ENCODE measurements at places on chromosomes 13 and 19. TPM values are rescaled to one million over a fixed set of nuclear protein-coding genes. Genes with fewer than 3 reads are reported as not detected.

GRCh38 chr19:15268928-15269253 is 36.6 kb upstream of the EPHX3 start:
- DNase-seq = no peak

- DNase-seq = no peak
Measured at GRCh38 chr19:37948362-37948761, 41.4 kb downstream of the SIPA1L3 start.

GRCh38 chr13:29465741-29466293 is 129.7 kb downstream of the SLC7A1 start:
- no peak for DNase-seq

GRCh38 chr19:39342647-39343305 is 555 bp downstream of the SAMD4B start:
- DNase-seq = no peak

- no peak for DNase-seq
Measured at GRCh38 chr13:67063036-67063435, 167.1 kb downstream of the PCDH9 start.

GRCh38 chr13:110685305-110686020 is 20.5 kb downstream of the CARS2 start:
- DNase-seq = no peak

- DNase-seq = no peak
Measured at GRCh38 chr19:53147645-53148044, 11.2 kb downstream of the ZNF347 start.

DNA sequence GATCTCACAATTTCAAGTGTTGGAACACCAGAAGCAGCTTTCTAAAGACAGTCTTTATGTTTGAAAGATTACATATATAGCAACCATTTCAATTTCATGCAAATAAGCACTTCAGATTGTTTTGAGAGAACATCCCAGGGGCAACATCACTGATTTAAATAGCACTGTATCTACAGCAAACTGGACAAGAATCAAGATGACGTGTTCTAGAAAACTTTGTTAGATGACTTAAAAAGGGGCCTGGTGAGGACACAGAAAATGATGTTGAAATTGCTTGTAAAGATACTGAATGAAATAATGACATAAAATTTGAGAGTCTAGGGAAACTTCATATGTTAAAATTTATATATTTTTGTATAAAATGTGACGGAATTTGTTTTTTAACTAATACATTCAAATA is 277.1 kb downstream of the KLF12 start:
- DNase-seq = no peak

DNA sequence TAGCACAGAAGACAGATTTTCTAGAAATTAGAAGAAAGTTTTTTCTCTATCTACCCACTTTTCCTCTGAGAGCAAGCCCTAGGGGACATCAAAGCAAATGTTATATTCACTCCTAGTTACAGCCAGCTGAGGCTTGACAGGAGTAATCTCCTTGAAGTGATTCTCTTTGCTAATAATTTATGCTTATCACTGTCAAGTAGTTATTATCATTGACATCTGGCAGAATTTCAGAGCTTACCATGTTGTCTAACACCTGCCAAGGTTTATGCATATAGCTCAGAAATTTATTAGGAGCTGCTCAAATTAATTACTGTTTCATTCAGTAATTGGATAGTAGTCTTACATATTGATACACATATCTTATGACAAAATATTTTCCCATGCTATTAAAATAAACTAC is 465.9 kb upstream of the ATXN8OS start:
- DNase-seq = no peak

DNA sequence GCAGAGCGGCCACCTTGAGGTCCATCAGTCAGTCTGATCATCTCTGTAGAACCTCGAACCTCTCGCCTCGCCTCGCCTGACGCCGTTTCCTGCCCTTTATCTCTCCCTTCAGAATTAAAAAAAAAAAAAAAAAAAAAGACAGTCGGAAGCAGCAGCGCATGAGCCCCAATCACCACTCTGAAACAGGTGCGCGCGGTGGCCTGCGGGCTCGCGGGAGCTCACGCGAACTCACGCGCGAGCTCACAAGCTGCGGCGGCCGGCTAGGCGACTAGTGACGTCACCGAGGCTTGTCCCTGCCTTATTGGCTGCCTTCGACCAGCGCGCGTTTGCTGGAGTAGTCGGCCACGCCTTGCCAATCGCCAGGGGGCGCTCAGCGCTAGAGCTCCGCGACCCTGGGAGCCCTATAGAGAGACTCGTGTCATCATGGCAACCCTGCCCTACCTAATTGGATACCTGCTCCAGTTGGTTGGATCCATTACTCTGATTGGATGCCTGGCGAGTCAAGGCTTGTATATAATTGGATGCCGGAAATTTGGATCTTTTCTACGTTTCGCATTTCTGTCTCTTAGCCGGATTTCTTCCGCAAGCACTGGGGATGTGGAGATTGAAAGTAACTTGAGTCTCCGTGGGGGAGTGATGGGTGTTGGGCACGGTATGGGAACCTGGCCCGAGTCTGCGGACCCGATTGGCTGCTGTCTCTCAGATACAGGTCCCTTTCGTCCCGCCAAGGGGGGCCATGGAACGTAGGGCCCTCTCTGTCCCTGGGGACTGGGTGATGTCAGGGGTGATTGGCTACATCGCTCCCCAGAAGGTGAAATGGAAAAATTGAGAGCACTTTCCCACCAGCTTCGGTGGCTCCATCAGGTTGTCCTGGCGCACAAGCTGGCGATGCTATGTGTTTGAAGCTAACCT is 31.6 kb downstream of the SYT3 start:
- peak; percentile 46 for DNase-seq

DNA sequence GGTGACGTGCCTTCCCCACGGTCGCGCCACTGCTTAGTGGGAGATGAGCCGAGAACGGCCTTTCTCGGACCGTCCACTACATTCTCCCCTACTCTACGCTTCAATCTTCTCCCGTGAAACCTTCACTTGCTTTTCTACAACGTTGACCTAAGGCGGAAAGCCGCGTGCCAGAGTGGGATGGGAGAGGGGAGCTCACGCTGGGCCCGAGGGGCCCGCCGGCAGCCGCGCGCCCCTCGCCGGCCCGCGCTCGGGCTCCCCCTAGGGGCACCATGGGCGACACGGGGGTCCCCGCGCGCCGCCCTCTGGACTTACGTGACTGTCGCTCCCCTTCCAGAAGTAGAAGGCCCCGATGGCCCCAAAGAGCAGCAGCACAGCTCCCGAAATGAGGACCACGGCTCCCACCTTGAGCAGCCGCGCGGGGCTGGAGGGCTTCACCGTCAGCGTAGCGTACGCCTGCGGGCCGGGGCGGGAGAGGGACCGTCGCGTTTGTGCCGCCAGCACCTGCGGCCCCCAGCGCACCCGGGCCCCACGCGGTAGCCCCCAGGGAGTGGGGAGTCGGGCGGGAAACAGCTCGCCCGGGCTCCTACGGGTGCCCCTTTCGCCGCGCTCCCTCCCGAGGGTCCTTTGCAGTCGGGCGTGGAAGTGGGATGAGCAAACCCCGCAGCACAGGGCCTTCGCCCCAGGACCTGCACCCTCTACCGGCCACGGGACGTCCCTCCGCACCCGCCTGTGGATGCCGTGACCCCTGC is 727 bp downstream of the CNMD start:
- DNase-seq = peak; percentile 18

DNA sequence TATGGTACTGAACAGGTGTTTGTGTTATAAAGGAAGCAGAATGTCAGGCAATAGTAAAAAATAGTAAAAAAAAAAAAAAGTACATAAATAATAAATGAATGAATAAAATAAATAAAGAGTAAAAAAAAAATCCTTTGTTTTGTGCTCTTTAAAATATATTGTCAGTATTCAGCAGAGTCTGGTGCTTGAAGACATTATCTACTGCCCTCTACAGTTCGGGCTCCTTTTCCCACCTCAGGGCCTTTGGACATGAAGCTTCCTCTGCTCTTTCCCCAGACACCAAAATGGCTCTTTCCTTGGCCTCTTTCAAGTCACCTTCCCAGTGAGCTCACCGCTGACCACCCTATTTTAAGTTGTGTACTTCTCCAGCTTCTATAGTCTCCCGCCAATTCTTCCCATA is 137.5 kb downstream of the TNFRSF19 start:
- no peak for DNase-seq

DNA sequence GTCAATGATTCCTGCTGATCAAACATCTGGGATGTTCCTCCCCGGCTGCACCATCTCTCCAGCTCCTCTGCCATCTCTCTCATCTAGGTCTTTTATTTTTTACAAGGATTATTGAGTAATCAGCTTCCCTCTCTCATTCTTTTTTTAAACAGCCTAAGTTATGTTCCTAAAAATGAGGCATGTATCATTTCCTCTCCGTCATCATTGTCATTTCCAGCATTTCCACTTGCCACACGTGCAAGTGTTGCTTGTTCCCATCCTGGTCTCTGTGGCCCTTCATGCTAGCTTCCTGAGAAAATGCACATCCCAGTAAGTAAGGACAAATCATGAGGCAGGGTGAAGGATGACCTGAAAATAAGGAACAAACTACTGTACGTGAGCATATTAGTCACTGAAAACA is 102.7 kb upstream of the POSTN start:
- DNase-seq = no peak

- DNase-seq = no peak
Measured at GRCh38 chr19:4178990-4179389, 3.4 kb downstream of the SIRT6 start.

- peak; percentile 44 for DNase-seq
Measured at GRCh38 chr19:55632463-55632834, 8.1 kb upstream of the ZNF784 start.

DNA sequence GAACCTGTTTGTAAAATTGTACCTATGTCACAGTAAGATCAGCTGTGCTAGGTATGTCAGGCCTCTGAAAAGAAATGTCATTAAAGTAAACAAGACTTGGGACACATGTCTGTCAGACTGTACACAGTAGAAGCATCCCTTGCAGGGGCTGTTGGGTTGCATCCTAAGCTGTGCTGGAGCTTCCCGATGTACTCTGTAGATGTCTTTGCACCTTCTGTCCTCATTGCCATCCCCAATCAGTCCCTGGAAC is 48.7 kb upstream of the GPR183 start:
- no peak for DNase-seq

DNA sequence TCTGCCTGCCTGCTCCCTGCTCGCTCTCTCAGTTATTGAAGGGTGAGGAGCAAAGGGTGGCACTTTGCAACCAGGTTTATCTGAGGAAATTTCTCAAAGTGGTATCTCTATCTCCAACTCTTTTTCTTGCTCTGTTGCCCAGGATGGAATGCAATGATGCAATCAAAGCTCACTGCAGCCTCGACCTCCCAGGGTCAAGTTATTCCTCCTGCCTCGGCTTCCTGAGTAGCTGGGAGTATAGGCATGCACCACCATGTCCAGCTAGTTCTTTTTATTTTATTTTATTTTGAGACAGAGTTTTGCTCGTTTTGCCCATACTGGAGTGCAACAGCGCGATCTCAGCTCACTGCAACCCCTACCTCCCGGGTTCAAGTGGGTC is 4.9 kb downstream of the ACTMAP start:
- DNase-seq = no peak

GRCh38 chr19:47549261-47549862 is 23.6 kb downstream of the ZNF541 start:
- no peak for DNase-seq

- DNase-seq = no peak
Measured at GRCh38 chr13:26759907-26760831, at the start of gene GPR12. Gene GPR12 (minus strand): TSS chr13:26760786. CDS start chr13:26759827, 959 bp downstream.

GRCh38 chr13:111517641-111518010 is 197.2 kb downstream of the TEX29 start:
- no peak for DNase-seq

GRCh38 chr19:13002166-13002898 is 7.1 kb downstream of the NFIX start:
- no peak for DNase-seq

DNA sequence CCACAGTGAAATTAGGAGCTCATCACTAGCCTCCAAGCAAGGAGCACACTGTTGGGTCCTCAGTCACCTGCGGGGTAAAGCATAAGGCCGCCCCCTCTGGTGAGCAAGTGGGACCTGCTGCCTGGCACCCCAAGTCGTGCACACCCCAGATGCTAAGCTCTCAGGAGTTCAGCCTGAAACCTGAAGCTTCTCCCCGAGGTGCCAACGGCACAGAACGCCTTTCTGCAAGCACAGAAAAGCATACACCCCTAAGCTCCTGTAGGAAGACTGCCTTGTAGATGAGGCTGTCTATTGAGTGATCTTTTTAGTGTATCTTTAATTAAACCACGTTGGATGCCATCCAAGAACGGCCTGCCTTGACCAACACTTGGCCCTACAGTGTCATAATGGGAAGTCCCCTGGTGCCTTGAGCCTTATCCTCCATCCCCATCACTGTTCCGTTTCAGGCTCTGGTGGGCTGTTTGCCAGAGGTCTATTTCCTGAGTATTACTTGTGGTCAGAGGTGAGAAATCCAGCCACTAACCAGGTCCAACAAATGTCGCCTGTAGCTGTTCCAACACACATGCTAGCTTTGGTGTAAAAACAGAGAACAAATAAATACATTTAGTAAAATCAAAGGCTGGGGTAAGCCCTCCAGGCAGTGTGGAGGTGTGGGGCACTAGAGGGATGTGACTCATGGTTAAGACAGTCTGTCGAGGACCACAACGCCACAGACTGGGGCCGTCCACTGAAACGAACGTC is 44.8 kb downstream of the C13orf42 start:
- no peak for DNase-seq

DNA sequence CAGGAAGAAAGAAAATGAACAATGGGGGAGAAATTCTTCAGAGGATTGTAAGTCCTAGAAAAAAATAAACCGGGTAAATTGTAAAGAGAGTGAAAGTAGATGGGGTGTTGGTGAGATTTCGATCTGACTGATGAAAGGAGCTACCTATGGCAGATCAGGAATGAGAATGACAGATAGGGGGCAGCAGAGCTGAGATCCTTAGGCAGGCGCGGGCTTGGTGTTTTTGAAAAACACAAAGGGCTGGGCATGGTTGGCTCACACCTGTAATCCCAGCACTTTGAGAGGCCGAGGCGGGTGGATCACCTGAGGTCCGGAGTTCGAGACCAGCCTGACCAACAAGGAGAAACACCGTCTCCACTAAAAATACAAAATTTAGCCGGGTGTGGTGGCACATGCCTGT is 1468.6 kb upstream of the SLC10A2 start:
- DNase-seq = no peak

Gene FPR3
- total RNA-seq = 0.20 TPM

Gene ADAMTS10
- 0.33 TPM for total RNA-seq

Gene LIPE
- 37.3 TPM for total RNA-seq

Gene TEX29
- total RNA-seq = 0.54 TPM

Gene PSG3
- not detected for total RNA-seq

Gene OR4F17
- total RNA-seq = 0.82 TPM

Gene DIS3
- total RNA-seq = 45.2 TPM

Gene GPC5
- total RNA-seq = 0.24 TPM

Gene NAA16
- total RNA-seq = 21.4 TPM

Gene TBXA2R
- total RNA-seq = 0.47 TPM

Gene CEACAM3
- total RNA-seq = not detected

All from activated B cell treated with CpG ODN at 0.5 μM for 24 hours (primary cell).